ENCODE measurements at places on chromosomes 16 and 17.

DNA sequence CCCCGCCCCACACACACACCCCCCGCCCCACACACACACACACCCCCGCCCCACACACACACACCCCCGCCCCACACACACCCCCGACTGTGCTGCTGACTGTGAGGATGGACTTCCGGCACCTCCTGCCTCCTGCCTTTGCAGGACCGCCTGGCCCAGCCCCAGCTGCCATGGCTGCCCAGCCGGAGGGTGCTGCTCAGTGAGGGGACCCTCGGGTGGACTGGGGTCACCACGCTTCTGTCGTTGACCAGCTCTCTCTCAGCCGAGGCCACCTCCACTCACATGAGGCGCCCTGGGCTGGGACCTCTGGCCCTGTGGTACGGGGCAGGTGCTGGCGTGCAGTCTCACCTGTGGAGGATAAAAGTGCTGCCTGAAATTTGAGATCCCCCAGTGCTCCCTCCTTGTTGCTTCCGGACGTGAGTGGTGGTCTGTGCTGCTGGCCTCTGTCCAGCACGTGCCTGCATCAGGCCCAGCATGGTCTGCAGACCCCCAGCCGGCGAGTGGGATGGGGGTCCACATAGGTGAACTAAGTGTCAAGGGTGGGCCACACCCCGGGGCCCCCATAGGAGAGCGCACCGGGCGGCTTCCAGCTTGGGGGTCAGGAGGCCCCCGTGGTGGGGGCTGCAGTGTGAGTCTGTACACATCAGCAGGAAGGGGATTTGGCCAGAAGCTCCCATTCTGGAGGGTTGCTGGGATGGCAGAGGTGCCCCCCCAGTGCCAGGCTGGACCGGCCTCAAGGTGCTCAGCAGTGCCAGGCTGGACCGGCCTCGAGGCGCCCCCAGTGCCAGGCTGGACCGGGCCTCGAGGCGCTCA lies 11.2 kb downstream of the METRNL start:
- H3K4me1 ChIP-seq = no peaks in the 10 kb centered on the region
- no peak for DNase-seq
- H3K27ac ChIP-seq = no peak overlapping the region
- H3K27me3 ChIP-seq = no peaks in the 10 kb centered on the region
- no peak overlapping the region for H3K4me3 ChIP-seq
- no peaks in the 10 kb centered on the region for H3K36me3 ChIP-seq

GRCh38 chr17:38585056-38585917 lies 20.5 kb downstream of the SRCIN1 start:
- H3K27ac ChIP-seq = no peak overlapping the region
- H3K27me3 ChIP-seq = no peaks in the 10 kb centered on the region
- H3K36me3 ChIP-seq = no peaks in the 10 kb centered on the region

DNA sequence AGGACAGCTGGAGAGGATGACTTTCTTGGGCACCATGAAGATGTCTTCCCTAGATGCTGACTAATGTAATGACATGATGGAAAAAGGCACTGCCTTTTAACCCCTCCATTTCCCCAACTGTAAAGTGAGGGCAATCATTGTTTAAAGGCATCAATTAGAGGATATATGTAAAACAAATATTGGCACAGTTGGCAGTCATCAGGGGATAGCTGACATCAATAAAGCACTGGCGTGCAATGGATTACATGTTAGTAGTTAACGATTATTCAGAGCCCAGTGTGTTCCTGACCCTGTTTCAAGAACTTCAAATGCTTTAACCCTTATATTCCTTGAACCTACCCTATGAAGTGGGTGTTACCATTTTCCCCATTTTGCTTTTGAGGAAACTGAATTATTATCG lies 100.7 kb downstream of the TMEM114 start:
- no peaks in the 10 kb centered on the region for H3K4me1 ChIP-seq
- H3K27ac ChIP-seq = no peak overlapping the region
- H3K4me3 ChIP-seq = no peak overlapping the region
- no peaks in the 10 kb centered on the region for H3K27me3 ChIP-seq
- H3K36me3 ChIP-seq = no peaks in the 10 kb centered on the region
- no peak for DNase-seq

GRCh38 chr16:86578061-86578599 lies at the start of gene FOXL1:
TSS of gene FOXL1 (plus strand) at chr16:86578549. CDS start at chr16:86578724, 175 bp downstream.
- H3K27me3 ChIP-seq = peaks cover 12% of the 10 kb centered on the region
- H3K4me3 ChIP-seq = no peak within 1 kb of the TSS
- no peak within 1 kb of the TSS for H3K27ac ChIP-seq
- no peak for DNase-seq
- peaks cover 15% of the 10 kb centered on the region for H3K4me1 ChIP-seq

GRCh38 chr17:45130681-45131615 lies 1.4 kb downstream of the PLCD3 start:
- H3K36me3 ChIP-seq = no peaks in the 10 kb centered on the region
- H3K27me3 ChIP-seq = peaks cover 16% of the 10 kb centered on the region
- no peak overlapping the region for H3K27ac ChIP-seq
- DNase-seq = no peak
- no peaks in the 10 kb centered on the region for H3K4me1 ChIP-seq

- H3K4me3 ChIP-seq = no peak overlapping the region
- no peaks in the 10 kb centered on the region for H3K36me3 ChIP-seq
- no peak for DNase-seq
- no peaks in the 10 kb centered on the region for H3K27me3 ChIP-seq
These were observed 12.2 kb upstream of the ZNF594 start for GRCh38 chr17:5203908-5204294.

DNA sequence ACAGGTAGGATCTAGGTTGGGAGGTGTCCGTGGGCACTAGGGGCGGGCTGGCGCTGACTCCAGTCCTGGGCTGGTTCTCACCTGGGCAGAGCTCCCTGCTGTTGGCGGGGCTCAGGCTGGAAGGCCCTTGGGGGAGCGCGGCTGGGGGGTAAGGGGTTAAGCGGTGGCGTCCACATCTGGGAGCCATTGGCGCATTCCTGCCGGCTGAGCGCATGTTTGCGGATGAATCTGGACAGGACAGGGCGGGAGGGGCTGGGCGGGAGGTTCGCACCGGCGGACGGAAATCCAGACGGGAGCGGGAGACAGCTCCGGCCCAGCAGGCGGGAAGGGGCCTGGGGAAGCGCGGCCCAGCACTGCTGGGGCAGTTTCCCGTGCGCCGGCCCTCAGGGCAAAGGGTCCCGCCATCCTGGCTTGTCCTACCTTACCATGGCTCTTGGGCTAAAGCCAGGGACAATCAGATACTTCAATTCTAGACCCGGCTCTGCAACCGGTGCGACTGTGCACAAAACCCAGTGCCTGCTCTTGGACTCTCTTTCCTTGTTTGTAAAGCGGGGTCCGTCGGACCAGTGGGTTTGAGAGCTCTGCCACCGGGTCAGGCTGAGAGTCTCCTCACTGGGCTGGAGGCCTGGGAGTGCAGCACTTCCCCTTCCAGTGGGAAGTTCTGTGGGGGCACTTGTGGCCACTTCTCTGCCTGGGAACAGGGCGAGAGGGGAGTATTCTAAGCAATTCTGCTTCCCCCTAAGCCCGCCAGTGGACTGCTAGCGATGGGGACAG lies 7.8 kb downstream of the RARA start:
- no peaks in the 10 kb centered on the region for H3K27me3 ChIP-seq
- no peak overlapping the region for H3K27ac ChIP-seq
- H3K36me3 ChIP-seq = no peaks in the 10 kb centered on the region
- H3K4me1 ChIP-seq = peaks cover 42% of the 10 kb centered on the region
- no peak for DNase-seq

DNA sequence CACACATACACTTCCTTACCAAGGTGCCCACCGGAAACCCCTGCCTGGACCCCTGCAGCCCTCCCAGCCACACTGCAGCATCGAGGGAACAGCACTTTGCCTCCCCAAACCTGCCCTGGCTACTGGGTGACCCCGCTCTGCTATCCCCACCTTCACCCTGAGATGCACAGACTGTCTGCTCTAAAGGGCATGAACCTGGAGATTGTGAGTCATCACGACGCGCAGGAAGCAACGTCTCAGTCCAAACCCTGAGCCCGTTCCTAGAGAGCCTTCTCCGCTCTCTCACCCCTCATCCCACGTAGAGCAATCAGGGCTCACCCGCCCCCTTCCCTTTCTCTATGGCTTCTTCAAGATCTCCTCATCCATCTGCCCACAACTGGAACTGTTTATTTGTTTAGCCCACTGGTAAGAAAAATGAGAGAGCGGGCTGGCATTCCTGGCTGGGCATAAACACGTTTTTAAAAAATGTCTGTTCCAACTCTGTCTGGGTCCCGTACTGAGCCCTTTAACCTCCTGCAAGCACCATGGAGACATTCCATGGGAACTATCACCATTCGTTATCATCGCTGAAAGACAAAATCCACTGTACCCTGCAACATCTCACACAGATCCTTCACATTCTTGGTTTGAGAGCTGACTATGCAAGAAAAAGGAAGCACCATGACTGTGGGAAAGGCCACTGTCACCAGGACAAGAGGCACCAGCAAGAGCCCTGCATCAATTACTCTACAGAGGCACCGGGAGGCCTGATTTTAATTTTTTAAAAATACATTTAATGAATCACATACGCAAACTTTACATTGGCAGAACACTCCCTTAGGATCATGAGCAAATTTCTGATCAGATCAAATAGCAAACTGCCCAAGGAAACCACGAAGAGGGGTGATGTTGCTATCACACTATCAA lies 28.2 kb downstream of the ZFHX3 start:
- H3K4me3 ChIP-seq = no peak overlapping the region
- H3K4me1 ChIP-seq = no peaks in the 10 kb centered on the region
- no peaks in the 10 kb centered on the region for H3K36me3 ChIP-seq
- DNase-seq = no peak
- H3K27me3 ChIP-seq = no peaks in the 10 kb centered on the region
- H3K27ac ChIP-seq = no peak overlapping the region

DNA sequence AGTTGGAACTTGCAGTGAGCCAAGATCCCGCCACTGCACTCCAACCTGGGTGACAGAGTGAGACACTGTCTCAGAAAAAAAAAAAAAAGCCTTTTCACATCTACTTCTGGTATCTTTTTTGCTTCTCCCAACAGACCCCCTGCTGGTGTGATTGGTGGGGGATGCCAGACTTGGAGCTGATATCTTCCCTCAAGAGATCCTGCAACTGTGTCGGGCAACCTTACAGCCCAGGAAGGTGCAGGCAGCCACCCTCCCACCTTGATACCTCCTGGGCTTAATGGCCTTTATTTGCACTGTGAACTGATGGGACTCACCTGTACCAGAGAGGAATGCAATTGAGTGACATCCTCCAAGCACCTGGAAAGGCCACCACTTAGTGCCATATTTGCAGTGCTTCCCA lies 142.3 kb downstream of the RGS9 start:
- H3K4me1 ChIP-seq = no peaks in the 10 kb centered on the region
- H3K27ac ChIP-seq = no peak overlapping the region
- H3K36me3 ChIP-seq = no peaks in the 10 kb centered on the region
- H3K4me3 ChIP-seq = no peak overlapping the region

- H3K4me1 ChIP-seq = no peaks in the 10 kb centered on the region
- H3K4me3 ChIP-seq = no peak overlapping the region
- H3K27ac ChIP-seq = no peak overlapping the region
These were observed 78.0 kb upstream of the GAS7 start for GRCh38 chr17:10276436-10276835.

DNA sequence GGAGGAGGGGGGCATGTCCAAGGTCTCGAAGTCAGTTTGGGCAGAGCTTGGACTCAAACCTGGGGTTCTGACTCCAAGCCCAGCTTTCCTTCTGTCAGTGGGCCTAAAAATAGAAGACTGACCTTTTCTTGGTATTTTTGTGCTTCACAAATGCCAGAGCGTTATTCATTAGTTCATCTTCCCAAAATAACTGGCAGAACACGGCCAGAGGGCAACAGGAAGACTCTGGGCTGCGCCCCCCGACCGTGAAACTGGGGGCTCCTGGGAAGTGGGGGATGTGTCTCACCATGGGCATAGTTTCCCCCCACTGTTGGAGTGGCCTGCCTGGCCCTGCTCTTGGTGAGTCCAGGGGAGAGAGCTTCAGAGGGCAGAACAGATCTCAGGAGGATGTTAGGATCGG lies 94.0 kb downstream of the SOCS1 start:
- no peaks in the 10 kb centered on the region for H3K4me1 ChIP-seq
- no peaks in the 10 kb centered on the region for H3K27me3 ChIP-seq
- H3K4me3 ChIP-seq = no peak overlapping the region

- peaks cover 31% of the 10 kb centered on the region for H3K27me3 ChIP-seq
- H3K4me1 ChIP-seq = no peaks in the 10 kb centered on the region
- H3K36me3 ChIP-seq = no peaks in the 10 kb centered on the region
- no peak overlapping the region for H3K27ac ChIP-seq
These were observed 5.7 kb upstream of the LPO start for GRCh38 chr17:58232707-58233156.

DNA sequence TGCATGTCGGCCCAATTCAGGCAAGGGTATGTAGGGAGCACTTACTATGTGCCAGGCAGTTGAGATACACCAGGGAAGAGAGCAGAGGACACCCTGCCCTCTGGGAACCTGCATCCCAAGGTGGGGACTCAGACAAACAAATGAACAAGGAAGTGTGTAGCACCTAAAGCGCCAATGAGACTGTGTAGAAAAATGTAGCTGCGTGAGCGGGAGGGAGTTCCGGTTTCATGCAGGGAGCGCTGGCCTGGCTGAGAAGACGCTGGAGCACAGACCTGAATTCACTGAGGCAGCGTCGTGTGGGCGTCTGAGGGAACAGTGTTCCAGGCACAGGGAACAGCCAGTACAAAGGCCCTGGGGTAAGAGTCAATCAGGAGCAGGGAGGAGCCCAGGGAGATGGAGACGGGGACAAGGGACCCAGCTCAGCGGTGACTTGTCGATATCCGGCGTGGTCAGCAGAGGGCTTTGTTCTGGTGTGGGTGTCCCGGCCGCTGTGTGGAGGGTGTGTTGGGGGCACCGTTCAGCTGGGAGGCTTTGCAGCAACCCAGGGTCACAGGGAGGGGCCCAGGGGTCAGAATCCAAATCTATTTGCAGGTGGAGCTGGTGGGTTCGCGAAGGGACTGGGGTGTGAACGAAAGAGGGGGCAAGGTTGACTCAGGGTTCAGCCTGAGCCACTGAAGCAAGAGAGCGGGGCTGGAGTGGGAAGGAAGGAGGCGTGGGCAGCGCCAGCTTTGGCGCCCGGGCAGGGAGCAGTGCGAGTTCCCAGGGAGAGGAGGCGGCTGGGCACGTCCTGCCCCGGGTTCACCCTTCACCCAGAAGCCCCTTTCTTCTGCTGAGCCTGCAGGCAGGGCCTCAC lies 17.8 kb upstream of the OSGIN1 start:
- no peaks in the 10 kb centered on the region for H3K27me3 ChIP-seq
- H3K27ac ChIP-seq = no peak overlapping the region
- no peaks in the 10 kb centered on the region for H3K4me1 ChIP-seq
- H3K4me3 ChIP-seq = no peak overlapping the region
- no peak for DNase-seq

GRCh38 chr17:21302711-21303425 lies 18.4 kb downstream of the MAP2K3 start:
- no peak for DNase-seq
- no peak overlapping the region for H3K27ac ChIP-seq
- H3K4me1 ChIP-seq = no peaks in the 10 kb centered on the region
- peaks cover 72% of the 10 kb centered on the region for H3K36me3 ChIP-seq
